Right ventricle myocardium inferior (tissue), 1 donor: ENCODE measurements at places on chromosomes 11 and 22. TPM values are rescaled to one million over a fixed set of nuclear protein-coding genes. Genes with fewer than 3 reads are reported as not detected.

DNA sequence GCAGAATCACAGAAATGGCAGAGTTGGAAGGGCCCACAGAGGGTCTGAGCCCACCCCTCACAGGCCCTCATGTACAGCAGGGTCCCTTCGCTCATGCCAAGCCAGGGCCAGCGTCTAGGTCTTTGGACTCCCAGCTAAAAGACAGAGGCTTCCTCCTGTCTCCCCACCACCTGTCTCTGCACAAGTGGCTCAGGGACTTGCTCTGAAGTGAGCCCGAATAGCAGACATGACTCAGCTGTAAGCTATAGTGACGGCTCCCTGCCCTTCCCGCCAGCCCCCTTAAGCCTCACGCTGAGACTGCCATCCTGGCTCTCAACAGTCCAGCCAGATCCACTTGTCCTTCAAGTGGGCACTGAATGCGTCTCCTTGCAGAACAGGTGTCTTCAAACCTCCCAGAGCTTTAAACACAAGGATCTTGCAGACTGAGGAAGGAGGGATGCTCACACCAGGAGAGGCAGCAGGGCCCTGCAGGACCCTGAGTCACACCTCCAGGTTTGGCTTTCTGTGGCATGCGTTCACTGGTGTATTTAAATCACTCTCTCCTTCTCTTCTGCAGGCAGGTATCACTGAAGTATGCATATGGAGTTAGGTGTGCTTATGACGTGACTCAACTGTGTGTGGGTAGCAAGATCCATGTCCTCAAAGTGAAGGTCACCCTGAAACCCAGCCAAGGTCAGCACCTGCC, 154.9 kb downstream of the CACNA1I start:
- no peak for DNase-seq

DNA sequence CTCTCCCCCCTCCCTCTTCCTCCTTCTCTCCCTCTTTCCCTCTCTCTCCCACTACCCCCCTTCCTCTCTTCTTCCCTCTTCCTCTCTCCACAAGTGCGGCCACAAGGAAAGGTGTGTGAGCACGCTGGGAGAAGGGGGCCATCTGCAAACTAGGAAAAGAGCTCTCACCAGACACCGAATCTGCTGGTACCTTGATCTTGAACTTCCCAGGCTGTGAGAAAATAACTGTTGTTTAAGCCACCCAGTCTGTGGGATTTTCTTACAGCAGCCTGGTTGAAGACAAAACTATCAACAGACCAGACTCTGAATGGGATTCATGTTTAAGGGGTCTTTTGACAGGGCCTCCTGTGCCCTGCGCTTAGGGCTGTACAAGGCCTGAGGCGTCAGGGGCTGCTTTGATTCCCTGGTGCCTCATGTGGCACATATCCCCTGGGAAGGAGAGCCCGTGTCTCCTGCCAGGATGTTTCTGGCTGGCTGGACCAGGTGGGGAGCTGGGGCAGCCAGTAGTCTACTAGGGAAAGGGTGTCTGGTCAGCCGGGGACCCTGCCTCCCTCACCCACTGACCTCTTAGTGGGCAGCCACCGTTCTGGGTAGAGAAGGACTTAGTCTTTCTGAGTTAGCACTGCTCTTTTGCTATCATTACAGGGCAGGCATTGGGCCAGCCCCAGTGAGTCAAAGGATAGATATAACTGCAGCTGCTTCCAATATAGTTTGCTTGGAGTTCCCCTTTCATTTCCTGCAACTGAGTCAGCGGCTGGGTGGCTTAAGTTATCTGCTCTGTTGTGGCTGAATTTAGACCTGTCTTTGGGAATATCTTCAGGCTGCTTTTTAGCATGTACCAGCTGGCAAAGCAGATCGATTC, 6.2 kb downstream of the PANX1 start:
- DNase-seq = peak; percentile 83

GRCh38 chr11:19432370-19433061, 191.8 kb upstream of the E2F8 start:
- DNase-seq = no peak

- no peak for DNase-seq
Observed at GRCh38 chr11:57801183-57801485, 39.5 kb downstream of the CTNND1 start.

- DNase-seq = no peak
Observed at GRCh38 chr11:128731041-128731663, 37.3 kb downstream of the FLI1 start.

DNA sequence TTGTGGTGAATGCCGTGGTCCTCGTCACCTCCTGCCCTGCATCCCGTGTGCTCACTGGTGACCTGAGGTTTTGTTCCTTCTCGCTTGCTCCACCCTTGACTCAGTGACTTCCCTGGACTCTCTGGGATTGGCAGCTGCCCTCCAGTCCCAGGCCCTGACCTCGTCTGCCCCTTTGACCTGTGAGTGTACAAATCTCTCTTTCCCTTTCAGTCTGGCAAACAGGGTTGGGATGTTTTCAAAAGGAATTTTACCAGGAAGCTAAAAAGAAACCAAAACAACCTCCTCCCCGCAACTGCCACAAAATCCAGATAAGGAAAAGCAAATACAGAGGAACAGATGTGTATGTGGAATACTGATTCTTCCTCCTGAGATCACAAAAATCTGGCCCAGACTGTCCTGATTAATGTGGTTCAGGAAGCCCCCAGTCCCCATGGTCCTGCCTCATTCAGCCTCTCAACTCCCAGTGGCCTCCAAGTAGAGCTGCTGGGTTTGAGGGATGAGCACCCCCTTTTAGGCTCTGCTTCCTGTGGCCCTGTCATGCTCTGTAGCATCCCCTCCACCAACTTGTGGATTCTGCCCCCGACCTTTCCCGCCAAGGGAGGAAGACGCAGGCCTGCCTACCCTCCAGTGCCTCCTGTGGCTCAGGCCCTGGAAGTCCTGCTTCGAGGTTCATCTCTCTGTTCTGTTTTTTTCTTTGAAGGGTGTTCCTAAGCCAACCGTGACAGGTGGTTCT, 15.2 kb downstream of the ROBO4 start:
- peak; percentile 13 for DNase-seq

The MN1 gene
- total RNA-seq = 5.3 TPM
